ENCODE measurements at places on chromosomes 6 and 20. TPM values are rescaled to one million over a fixed set of nuclear protein-coding genes. Genes with fewer than 3 reads are reported as not detected.

GRCh38 chr20:44067650-44068081 lies 119.3 kb downstream of the JPH2 start:
- no peak for ATAC-seq

DNA sequence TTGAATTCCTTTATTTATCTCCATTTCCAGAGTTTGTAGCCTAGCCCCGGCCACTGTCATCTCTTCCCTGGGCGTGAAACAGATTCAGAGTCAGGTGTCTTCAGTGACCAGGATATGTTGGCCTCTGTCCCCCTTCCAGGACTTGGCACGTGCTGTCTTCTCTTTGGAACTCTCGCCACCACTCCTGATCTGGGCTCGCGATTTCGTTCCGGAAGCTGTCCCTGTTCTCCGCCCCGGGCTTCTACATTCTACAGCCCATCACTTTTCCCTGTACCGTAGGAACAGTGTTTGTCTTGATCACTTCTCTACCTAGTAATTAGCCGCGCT lies 739 bp downstream of the GSS start:
- ATAC-seq = peak; percentile 11

DNA sequence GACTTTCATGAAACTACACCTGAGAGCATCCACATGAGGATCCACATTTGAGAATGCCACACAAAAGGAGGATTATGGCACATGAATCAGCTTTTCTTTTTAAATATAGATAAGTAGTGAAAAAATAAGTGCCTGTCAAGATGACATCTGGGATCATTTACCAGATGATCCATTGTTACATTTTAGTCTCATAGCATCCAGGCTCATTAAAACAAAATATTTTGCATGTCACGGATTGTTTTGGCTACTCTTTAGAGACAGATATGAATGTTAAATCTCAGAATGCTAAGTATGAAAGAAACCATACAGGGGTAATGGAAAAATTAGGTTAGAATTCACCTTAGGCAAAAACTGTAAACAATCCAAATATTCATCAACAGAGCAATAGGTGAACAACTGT lies 66.7 kb downstream of the MYO6 start:
- ATAC-seq = no peak

DNA sequence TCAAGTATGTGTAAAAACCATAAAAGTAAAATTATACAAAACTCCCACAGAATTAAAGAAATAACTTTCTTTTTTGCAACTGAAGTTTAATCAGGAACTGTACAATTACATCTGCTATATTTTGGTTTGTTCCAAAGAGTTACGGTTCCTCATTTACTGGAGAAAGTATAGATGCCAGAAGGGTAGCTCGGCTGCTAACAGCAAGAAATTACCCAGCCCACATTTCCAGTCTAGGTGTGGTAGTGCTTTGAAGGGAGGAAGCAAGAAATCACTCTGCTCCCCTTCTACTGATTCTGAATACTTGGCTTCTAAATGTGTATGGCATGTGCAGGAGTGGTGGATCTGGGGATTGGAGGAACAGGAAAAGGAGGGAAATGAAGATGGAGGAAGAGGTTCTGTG lies 441.3 kb downstream of the CDC5L start:
- no peak for ATAC-seq

GRCh38 chr6:84774157-84774984 lies 10.0 kb upstream of the TBX18 start:
- peak; percentile 79 for ATAC-seq

- peak; percentile 85 for ATAC-seq
Measured at GRCh38 chr6:133923938-133924593, 29.0 kb upstream of the TBPL1 start.

HLA-DOA gene
- total RNA-seq = 1.4 TPM
